Keratinocyte (primary cell): ENCODE measurements at places on chromosomes 1 and 21. TPM values are rescaled to one million over a fixed set of nuclear protein-coding genes. Genes with fewer than 3 reads are reported as not detected.

Gene PBX1
- polyA plus RNA-seq, result 1.3 to 3.5 TPM (median 2.2 TPM) in 3 replicates

Gene SFN
- polyA plus RNA-seq, result 1,394 to 2,602 TPM (median 2,333 TPM) in 3 replicates

Gene ECM1
- 23.6 to 63.8 TPM (median 26.3 TPM) in 3 replicates for polyA plus RNA-seq

Gene GOLT1A
- 0.22 to 0.56 TPM (median 0.46 TPM) in 3 replicates for polyA plus RNA-seq

Gene FCRL2
- polyA plus RNA-seq, result not detected in 3 replicates

Gene S100A12
- 0.65 to 6.3 TPM (median 1.5 TPM) in 3 replicates for polyA plus RNA-seq
